ENCODE measurements at places on chromosomes 11 and 22. TPM values are rescaled to one million over a fixed set of nuclear protein-coding genes. Genes with fewer than 3 reads are reported as not detected.

- no peak for DNase-seq
Observed at GRCh38 chr11:44017443-44018126, 30.2 kb upstream of the ACCSL start.

DNA sequence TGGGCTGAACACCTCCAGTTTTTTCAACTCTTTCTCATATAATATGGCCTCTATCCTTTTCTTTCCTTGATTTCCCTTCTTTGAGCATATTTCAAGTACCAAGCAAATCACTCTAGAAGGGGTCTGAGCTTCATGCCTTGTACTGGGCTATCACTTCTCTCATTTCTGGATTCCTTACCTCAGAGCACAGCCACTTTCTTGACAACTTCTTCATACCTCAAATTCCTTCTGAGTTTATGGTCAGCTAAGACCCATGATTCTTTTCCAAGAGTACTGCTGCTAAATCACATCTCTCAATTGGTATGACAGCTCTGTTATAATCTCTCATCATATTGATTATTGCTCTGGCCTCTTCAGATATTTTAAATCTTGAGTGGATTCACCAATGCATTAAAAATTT lies 224.8 kb upstream of the ZBED5 start:
- no peak for DNase-seq

DNA sequence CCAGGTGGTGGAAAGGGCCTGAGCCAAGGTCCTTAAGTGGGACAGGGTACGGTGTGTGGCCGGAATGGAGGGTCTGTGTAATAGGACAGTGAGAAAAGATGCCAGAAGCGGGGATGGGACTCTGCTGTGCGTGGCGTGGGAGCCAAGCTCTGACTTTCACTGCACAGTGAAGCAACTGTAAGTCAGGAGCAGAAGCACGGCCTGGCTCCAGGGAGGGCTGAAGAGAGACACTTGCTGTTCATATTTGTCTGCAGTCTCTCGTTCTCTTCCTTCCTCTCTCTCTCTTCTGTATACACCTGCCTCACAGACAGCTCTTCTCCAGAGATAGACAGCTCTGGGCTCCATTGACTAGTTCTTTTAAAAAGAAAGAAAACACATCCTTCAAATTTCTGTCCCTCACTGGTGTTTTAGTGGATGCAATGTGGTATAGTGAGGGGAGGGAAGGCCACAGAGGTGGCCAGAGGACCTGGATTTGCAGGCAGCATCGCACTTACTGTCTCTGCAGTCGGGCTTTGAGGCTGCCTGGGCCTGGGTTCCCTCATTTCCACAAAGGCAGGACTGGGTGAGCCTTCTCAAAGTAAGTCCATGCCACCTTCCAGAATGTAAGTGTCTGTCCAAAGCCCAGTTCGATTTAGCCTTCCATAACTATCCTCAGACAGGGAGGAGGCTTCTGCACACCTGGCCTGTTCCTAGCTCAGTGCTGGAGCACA lies 2.1 kb downstream of the IL17RA start:
- DNase-seq = no peak

DNA sequence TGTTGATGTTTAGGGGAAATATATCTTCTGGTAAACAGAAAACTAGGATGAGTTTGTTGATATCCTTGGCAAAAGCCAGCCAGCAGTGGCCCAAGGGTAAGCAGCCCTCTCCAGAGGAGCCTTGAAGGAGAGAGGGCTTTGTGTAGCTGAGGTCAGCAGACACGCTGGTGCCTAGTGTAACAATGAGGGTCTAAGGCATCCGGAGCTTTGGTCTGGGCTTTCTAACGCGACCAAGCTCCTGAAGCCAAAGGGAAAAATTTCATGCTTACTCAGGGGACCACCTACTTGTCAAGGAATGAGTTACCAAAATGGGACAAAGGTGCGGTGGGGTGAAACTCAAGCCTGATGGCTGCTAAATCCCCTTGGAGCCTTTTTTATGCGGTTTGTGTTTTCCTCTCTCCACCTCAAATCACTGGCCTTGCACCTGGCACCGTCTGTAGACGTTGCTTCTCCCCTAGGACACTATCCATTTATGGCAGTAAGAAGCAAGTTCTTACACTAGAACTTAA lies 134.9 kb downstream of the DBX1 start:
- DNase-seq = no peak

- DNase-seq = no peak
Observed at GRCh38 chr11:120384476-120384875, 48.3 kb downstream of the ARHGEF12 start.

- DNase-seq = peak; percentile 47
Observed at GRCh38 chr11:69642549-69642912, 1.6 kb downstream of the CCND1 start.

- DNase-seq = no peak
Observed at GRCh38 chr11:32775908-32776307, 18.6 kb downstream of the CCDC73 start.

DNA sequence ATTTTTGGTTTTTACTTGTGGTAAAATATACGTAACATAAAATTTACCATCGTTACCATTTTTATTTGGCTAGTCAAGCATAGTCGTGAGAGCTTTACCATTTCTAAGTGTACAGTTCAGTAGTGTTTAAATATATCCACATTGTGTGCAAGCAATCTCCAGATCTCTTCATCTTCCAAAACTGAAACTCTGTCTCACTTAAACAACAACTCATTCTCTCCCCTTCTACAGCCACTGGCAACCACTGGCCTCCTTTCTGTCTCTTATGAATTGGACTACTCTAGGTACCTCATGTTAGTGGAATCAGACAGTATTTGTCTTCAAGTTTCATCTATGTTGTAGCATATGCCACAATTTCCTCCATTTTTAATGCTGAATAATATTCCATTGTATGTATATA lies 37.4 kb downstream of the SMC1B start:
- no peak for DNase-seq

- peak; percentile 35 for DNase-seq
Observed at GRCh38 chr11:67613960-67614715, 7.4 kb downstream of the NDUFV1 start.

DNA sequence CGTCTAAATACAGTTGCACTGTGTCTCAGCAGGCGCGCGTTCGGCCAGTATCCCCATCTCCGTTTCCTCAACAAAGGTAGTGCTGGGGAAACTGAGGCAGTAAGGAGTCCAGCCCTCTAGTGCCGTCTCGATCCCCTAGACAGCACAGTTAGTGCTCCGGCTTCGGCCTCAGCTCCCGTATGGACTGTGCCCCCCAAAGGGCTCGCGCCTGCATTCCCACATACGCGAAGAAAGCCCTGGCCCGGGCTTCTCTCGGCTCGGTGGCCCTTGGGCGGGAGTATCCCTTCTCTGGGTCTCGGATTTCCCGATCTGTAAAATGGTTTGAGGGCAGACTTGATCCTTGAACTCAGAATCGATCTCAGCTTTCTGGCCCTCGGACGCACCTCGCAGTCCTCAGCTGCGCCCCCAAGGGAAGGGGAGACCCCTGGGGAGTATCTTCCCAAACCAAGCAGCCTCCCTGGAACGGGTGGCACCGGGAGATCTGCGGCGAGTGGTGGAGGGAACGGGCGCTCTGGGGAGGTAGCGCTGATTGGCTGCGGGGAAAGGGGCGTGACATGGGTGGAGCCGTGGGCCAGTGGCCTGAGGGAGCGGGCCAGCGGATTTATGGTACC lies 759 bp upstream of the PEX16 start:
- peak; percentile 76 for DNase-seq

DNA sequence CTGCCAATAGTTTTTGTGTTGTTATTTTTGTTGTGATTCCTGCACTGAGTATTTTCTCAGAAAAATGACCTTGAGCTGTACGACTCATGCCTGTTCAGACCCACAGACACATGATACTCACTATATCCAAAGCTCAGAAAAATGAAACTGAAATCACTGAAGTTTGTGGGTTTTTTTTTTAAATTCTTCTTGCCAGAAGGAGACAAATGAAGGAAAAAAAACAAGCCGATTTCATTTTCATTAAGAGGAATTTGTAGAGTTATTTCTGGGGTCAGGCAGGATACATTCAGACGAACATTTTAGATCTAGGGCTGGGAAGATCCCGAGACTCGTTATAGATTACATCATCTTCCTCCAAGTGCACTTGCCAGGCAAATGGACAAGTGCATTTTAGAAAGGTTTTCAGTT lies 60.4 kb downstream of the BMAL1 start:
- peak; percentile 87 for DNase-seq

DNA sequence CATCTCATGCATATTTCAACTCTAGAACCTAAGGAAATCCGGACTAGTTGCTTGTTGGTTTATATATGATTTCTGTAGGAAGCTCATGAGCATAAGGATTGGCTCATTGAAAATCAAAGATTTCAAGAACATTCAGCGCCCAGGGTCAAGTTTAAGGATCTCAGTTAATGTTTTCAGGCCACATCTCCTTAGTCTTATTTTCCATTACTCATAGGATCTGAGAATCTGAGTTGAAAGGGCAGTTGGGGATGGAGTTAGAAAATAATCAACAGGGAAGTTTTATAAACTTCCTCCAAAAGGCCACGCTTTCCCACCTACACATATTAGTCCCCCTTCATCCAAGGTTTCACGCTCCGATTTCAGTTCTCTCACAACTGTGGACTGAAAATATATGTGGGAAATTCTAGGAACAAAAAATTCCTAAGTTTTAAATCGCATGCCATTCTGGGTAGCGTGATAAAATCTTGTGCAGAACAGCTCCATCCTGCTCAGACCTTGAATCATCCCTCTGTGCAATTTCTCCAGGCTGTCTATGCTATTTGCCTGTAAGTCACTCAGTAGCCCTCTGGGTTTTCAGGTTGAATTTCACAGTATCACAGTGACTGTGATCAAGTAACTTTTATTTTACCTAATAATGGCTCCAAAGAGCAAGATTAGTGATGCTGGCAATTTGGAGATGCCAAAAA lies 160.2 kb downstream of the KIRREL3 start:
- no peak for DNase-seq

- no peak for DNase-seq
Observed at GRCh38 chr11:2460540-2461252, 15.9 kb downstream of the KCNQ1 start.

GRCh38 chr11:113651023-113651422 lies 55.1 kb downstream of the TMPRSS5 start:
- DNase-seq = no peak

- DNase-seq = no peak
Observed at GRCh38 chr11:90493379-90493778, 270.5 kb upstream of the CHORDC1 start.

- no peak for DNase-seq
Observed at GRCh38 chr11:33389635-33390034, 132.5 kb downstream of the HIPK3 start.

GRCh38 chr11:76524919-76525318 lies 80.1 kb downstream of the EMSY start:
- DNase-seq = peak; percentile 69

DNA sequence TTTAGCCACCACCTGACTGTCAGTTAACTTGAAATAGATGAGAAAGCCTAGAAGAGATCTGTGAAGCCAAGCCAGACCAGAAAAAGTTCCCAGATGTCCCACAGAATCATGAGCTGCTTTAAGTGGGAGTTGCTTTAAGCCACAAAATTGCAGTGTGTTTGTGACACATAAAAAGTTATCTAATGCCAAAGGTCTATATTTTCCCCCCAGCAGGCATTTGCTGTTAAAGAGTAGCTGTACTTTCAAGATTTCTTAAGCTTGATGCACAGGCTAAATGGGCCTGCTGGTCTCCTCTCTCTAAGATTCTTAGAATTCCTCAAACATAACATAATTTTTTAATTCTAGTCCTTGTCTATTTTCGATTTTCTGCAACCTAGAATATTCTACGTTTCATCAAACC lies 825.7 kb downstream of the FAM181B start:
- DNase-seq = no peak

GRCh38 chr11:95231881-95232605 lies 1.0 kb upstream of the SESN3 start:
- DNase-seq = peak; percentile 50

GRCh38 chr11:114367244-114367957 lies 32.9 kb downstream of the C11orf71 start:
- DNase-seq = no peak

GRCh38 chr11:1881442-1882264 lies 10.0 kb downstream of the PRR33 start:
- no peak for DNase-seq

The GNG3 gene
- not detected for total RNA-seq

The C11orf91 gene
- not detected for total RNA-seq

The OR51I1 gene
- not detected for total RNA-seq

The HTR3B gene
- total RNA-seq = not detected

The ROBO4 gene
- total RNA-seq = 272 TPM

The SHANK2 gene
- total RNA-seq = under 0.01 TPM

The PGR gene
- total RNA-seq = not detected

The TIRAP gene
- 4.2 TPM for total RNA-seq

The IL17REL gene
- total RNA-seq = under 0.01 TPM

The OR8D1 gene
- total RNA-seq = not detected

Measured in lung microvascular endothelial cell (primary cell).